ENCODE measurements at places on chromosomes 11 and 22.

DNA sequence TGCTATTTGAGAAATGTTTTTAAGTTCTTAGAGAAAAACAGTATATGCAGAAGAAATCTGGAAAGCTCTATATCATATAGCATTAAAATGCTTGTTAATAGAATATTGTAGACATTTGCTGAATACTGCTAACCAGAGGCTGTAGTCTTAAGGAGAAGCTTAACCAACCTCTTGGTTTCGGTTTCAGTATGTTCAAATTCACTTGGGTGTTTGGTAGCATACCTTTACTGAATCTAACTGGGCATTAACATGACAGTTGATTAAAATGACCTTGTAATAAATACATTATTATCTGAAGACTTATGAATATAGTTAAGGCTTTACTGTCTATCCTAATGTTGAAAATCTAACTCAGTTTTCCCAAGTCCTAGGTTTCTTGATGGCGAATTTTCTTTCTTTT is 5.4 kb downstream of the PCF11 start:
- no peak for DNase-seq

DNA sequence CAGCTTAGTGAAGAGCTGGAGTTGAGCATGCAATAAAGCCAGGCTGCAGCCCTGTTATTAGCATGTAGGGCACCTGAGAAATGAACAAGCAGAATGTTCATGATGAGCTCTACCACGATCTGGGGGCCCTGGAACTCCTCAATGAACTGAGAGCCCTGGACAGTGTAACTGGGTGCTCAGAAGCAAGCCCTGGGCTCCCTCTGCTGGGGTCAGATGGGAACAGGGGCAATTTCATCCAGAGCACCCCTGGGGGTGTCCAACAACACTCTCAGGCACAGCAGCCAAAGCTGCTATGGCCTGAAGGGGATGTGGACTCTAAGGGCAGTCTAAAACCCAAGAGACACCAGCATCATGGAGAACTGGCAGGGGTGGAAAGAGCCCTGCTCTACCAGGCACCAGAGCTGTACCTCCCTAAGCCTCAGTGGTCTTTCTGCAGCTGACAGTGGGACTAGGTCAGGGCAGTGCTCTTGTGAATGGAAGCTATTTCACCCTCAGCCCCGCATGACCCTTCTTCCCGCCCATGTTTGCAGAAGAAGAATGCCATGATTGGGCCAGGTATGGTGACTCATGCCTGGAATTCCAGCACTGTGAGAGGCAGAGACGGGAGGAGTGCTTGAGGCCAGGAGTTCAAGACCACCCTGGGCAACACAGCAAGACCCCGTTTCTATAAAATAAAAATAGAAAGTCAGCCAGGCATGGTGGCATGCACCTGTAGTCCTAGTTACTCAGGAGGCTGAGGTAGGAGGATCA is 28.9 kb downstream of the THOC5 start:
- no peak for DNase-seq

DNA sequence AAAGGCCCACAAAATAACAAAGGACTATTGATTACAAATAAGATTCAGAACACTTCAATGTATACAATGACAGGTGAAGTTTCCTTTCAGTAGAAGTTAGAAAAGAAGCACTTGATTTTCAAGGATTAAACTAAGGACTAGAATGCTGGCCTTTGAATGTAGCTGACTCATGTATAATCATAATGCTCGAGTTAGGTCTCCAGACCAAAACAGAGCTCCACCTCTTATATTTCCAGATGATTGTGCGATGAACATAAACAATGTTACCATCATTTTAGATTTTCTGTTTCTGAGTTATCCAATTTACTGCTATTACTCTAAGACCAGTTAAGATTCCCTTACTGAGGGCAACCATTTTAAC is 40.4 kb upstream of the RAPSN start:
- no peak for DNase-seq

DNA sequence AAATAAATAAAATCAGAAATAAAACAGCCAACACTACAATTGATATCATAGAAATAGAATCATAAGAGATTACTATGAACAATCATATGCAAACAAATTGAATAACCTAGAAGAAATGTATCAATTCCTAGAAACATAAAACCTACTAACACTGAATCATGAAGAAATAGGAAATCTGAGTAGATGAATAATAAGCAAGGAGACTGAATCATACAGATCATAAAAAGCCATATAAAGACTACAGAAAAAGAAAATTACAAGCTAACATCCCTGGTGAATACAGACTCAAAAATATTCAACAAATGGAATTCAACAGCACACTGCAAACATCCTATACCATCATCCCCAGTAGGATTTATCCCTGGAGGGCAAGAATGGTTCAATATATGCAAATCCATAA is 135.6 kb downstream of the SBF2 start:
- DNase-seq: no peak

DNA sequence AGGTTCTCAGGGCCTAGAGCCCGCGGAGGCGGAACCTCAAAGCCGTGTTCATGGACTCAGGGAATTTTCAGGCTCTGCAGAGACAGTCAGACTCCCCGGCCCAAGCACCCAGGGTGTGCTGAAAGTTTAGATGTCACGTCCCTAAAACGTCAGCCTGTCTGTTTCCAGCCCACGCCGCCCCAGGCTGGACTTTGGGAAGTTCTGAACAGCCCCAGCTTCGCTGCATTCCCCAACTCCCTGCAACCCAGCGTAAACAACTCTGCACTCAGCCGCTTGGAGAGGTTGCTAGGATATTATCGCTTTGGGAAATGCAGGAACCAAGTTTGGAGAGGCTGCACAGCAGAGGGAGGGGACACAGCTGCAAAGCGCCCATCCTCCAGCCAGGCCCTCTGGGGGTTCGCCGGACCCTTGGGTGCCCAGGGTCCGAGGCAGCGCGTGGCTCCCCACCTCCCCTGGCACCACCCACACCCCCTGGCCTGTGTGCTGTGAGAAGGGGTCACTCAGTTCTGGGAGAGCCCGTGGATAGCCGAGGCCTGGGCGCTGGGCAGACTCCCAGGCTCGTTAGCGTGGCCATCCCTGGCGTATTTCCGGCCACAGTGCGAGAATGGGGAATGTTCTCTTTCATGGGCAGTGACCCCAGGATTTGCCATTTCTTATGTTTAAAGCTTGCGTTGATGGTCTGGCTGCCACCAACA is 120.5 kb upstream of the FGF3 start:
- DNase-seq: no peak
